Skeletal muscle cell (primary cell): ENCODE measurements at places on chromosomes 1 and 21.

GRCh38 chr1:170929835-170930554 lies 5.3 kb upstream of the MROH9 start:
- DNase-seq = peak; percentile 17

DNA sequence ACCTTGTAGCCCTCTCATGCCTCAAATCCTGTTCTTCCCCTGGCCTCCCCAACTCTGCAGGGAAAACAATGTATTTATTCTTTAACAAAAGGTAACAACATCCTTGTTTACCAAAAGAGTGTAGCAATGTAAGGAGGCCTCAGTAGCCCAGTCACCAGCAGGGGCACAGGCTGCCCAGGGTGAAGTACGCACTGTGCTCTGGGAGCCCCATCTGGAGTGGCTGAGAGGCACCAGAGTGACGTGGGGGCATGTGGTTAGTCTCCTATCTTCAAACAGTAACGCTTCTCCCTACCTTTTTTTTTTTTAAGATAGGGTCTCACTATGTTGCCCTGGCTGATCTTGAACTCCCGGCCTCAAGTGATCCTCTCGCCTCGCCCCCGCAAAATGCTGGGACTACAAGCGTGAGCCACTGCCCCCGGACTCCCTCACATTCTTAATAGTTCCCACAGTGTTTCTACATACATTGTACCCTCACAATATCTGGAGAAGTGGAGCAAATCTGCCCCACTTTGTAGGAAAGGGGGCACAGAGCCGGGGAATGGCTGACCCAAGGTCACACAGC lies 51.3 kb upstream of the ECE1 start:
- no peak for DNase-seq

- DNase-seq = no peak
Observed at GRCh38 chr1:197683895-197684553, 91.3 kb downstream of the DENND1B start.

GRCh38 chr1:95375174-95375573 lies 141.2 kb downstream of the RWDD3 start:
- DNase-seq = no peak
